ENCODE measurements at places on chromosomes 11 and 22.
A peak's percentile ranks its signal among the peaks of the same experiment; 100 is the strongest.

DNA sequence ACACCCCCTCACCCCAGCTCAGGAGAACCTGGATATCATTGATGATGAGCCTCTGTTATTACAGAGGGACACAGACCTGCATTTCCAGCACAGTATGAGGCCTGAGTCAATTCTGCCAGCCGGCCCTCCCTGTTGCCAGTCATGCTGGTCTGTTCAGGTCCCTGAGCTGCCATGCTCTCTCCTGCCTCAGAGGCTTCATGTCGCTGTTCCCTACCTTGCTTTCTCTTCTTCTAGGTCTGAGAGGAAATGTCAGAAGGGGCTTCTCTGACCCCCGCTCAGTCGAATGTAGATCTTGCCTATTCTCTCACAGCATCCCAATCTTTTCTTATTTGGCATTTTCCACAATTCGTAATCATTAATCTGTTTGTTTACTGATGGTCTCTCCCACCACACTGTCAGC lies 21.8 kb upstream of the ABCC8 start:
- no peaks in the 10 kb centered on the region for H3K27me3 ChIP-seq
- H3K4me3 ChIP-seq, result no peak overlapping the region

GRCh38 chr11:47340980-47341775 lies 11.3 kb downstream of the MYBPC3 start:
- no peak overlapping the region for H3K27ac ChIP-seq
- H3K27me3 ChIP-seq, result no peaks in the 10 kb centered on the region
- no peaks in the 10 kb centered on the region for H3K36me3 ChIP-seq
- no peaks in the 10 kb centered on the region for H3K4me1 ChIP-seq
- DNase-seq, result no peak

DNA sequence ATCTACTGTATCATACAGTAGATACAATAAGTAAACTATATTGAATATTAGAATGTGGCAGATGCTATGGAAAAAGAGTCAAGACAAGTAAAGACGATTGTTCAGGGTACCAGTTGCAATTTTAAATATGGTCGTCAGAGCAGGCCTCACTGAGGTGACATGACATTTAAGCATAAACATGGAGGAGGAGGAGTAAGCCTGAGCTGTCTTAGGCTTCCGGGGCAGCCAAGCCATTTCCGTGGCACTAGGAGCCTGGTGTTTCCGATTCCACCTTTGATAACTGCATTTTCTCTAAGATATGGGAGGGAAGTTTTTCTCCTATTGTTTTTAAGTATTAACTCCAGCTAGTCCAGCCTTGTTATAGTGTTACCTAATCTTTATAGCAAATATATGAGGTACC lies 14.5 kb downstream of the PIK3IP1 start:
- H3K27me3 ChIP-seq, result no peaks in the 10 kb centered on the region
- H3K4me1 ChIP-seq, result no peaks in the 10 kb centered on the region
- H3K4me3 ChIP-seq, result no peak overlapping the region
- H3K27ac ChIP-seq, result no peak overlapping the region
- no peak for DNase-seq
- H3K36me3 ChIP-seq, result no peaks in the 10 kb centered on the region

DNA sequence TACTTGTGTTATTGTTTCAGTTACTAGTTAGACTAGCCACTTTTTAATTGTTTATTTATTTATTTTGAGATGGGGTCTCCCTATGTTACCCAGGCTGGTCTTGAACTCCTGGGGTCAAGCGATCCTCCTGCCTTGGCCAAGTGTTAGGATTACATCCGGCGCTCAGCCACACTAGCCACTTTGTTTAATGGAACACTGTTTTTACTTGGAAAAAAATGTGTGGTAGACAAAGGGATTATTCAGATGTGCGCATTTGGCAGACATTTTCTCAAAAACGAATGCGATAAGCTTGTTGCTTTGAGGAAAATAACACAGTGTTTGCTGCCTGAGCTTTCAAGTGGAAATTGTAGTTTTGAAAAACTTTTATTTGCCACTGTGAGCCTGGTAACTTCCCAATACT lies 51.0 kb downstream of the CTNND1 start:
- H3K36me3 ChIP-seq, result peaks cover 100% of the 10 kb centered on the region
- H3K27ac ChIP-seq, result peak overlapping the region; percentile 77
- no peak for DNase-seq
- no peak overlapping the region for H3K4me3 ChIP-seq
- no peaks in the 10 kb centered on the region for H3K27me3 ChIP-seq
- no peaks in the 10 kb centered on the region for H3K4me1 ChIP-seq

- peaks cover 18% of the 10 kb centered on the region for H3K27me3 ChIP-seq
- no peaks in the 10 kb centered on the region for H3K36me3 ChIP-seq
- DNase-seq, result no peak
- H3K4me1 ChIP-seq, result peaks cover 27% of the 10 kb centered on the region
- H3K4me3 ChIP-seq, result no peak overlapping the region
Measured at GRCh38 chr11:1228101-1228821, 5.4 kb downstream of the MUC5B start.
